ENCODE measurements at places on chromosomes 6 and 20.
A peak's percentile ranks its signal among the peaks of the same experiment; 100 is the strongest.

DNA sequence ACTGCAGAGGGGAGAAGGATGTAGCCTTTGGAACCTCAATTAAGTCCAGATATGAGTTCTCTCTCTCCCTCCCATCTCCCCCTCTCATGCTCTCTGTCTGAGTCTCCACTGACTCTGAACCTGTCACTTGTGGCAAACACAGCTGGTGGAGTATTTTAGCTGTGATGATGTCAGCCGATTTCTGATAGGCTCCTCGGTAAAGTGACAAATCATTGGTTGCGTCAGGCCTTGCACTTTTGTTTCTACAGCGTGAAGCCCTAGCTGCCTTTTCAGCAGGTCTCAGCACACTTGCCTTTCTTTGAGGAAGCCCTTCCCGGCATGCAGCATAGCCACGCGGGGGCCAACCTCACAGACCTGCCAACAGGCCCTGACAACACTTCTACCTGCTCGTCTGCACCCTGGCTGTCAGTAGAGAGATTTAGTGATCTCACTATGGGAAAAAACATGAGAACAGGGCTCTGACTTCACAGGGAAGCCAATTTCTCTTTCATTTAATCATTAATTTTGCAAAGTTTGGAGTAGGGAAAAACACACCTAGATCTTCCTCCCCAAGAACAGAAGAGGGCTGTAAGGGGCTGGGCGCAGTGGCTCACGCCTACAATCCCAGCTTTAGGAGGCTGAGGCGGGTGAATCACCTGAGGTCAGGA is 84.4 kb downstream of the GMPR start:
- no peak for DNase-seq

DNA sequence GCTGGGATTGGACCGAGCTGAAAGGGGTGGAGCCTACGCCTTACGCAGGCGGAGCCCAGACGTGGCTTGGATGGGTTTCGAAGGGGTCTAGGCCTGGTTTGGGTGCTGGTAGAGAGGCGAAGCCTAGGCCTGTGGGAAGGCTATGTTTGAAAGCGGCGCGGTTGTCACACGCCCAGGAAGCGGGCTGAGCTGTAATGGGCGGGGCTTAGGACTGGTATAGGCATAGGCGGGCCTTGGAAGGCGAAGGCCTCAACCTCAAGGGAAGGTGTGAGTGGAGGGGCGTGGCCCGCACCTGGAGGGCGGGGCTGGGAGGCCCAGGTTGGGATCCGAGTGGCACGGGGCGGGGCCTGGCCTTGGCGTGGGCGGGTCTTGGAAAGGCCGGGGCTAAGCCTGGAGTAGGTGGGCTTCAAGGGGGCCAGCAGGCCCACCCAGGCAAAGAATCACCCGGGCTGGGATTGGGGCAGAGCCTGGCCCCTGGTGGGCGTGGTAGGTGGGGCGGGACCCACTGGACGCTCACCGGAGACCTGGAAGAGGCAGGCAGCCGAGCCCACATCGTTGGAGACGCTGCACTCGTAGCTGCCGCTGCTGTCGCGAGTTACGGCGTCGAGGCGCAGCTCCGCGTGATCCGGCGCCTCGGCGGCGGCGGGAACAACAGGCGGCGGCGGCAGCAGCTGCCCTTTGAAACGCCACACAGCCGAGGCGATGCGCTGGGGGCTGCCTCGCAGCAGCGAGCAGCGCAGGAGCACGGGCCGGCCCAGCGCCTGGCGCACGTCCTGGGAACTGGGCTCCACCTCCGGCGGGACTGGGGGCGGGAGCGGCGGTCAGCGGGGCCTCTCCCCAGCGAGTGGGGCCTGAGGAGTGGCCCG is 49.0 kb downstream of the MDGA1 start:
- peak; percentile 23 for DNase-seq

- DNase-seq = no peak
These were observed 177.6 kb upstream of the PHACTR1 start for GRCh38 chr6:12538881-12539357.

- no peak for DNase-seq
These were observed 61.4 kb upstream of the UFL1 start for GRCh38 chr6:96460052-96460700.

DNA sequence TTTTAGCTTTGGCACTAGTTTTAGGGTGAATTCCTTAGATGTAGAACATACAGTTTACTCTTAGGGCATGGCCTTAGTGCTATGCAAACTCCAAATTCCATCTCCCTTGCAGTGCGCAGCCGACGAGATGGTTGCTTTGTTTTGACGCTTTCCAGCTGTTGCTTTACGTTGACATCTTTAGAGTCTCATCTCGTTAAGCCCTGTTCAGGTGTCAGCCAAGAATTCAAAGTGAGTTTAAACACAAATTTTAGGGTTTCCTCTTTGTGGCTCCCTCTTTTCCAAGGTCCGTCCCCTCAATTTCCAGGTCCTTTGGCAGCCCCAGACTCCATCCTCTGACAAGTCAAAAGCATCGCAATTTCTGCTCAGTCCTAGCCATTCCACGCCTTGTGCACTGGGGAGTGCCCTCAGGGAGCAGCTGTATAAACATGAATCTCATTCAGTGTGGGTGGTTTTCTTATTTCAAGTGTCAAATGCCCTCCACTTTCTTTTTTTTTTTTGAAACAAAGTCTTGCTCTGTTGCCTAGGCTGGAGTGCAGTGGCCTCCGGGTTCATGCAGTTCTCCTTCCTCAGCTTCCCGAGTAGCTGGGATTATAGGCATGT is 14.1 kb upstream of the MAK start:
- no peak for DNase-seq

DNA sequence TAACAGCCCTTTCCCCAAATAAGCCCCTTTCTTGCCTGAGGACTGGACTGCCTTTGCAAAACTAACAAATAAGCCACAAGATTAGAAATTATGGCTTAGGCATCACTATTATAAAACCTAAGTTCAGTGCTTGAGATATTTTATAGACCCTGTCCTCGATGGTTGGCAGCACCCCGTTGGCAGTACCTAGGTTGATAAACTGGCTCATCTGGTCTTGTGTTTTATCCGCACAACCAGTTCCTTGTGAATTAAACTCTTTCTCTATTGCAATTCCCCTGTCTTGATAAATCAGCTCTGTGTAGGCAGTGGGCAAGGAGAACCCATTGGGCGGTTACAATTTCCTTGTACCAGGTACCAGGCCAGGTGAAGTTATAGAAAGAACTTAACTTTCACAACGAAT is 6.6 kb downstream of the LRP11 start:
- no peak for DNase-seq

DNA sequence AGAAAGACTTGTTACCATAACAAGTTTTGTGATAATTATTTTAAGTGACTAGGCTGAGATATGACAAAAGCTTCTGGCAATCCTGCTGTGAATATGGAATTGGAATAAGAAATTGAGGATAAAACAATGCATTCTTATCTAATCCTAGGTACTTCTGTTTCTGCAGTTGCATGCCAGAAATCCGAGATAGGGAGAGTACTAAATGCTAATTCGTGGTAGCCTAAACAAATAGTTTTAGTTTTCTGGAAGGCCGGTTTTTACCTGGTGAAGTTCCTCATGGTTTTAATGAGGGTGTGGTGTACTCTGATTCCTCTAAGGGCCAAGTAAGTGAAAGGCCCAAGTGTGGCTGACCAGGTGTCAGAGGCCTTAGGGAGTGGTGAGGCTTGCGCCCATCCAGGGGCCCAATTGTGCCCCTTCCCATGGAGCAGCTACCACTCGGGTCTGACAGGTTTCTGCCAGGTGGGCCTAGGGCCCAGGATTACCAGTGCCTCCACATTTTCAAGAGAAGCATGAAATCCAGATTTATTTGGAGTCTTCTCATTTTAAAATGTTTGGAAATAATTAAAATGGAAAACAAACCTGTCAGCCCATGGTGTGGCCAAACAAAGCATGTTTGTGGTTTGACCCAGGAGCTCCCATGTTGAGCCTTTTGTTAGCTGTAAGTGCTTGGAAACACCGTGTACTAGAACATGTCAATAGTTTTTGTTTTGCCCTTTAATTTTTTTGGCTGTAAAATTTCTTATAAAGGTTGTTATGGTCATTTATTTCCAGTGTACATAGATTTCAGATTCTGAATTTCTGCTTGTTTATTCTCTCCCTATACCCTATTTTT is 6.6 kb downstream of the PLCB4 start:
- no peak for DNase-seq

DNA sequence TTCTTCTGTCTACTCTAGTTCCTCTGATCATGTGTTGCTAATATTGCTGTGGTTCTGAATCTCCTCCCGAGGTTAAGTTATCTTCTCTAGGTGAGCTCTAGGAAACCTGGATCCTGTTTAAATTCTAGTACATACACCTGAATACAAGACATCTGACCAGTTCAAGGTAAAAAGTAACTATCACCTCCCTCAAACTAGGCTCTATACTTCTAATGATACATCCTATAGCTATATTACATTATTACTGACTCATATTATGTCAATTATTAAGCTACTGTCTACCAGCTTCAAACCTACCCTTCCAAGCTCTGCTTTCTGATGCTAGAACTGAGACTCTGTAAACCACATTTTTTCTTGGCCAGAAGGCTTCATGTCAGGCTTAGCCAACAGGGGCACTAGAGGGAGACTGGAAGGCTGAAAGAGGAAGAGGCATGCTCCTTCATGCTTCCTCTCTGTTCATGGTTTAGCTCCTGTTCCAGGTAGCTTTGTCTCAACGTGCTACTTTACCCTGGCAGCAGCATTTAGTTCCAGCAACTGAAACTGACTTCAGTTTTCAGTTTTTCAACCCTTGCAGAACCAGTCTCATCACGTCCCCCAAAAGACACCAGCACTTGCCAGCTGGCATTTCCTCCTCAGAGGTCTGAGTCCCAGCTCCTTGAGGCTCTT is 148.4 kb upstream of the TOP1 start:
- no peak for DNase-seq

DNA sequence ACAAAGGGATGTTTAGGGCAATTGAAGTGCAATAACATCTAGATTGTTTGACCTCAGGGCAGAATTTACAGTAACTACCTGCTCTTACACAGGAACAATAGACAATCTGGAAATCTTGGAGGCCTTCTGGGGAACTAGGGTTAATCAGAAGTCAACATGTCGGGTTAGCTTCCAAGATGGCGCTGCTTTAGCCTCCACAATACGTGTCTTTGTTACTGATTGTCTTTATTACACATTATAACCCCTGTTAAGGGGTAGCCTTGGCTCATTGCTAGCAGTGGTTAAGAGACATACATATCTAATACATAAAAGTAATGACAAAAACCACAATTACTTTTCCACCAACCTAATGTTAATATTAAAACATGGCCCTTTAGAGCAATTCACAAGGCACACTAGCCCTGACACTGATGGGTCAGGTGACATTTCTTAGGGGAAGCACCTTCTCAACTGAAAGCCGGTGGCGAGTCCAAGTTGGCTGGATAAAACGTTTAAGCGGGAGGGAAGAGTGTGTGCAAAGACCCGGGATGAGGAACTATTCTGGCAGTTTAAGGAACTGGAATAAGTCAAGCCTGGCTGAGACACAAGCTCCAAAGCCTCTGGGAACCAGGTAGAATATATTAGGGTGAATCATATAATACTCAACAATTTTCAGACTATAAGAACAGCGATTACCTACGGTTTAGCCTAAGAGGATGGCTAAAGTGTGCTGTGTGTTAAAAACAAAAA is 236.9 kb downstream of the BCAS1 start:
- DNase-seq = no peak

DNA sequence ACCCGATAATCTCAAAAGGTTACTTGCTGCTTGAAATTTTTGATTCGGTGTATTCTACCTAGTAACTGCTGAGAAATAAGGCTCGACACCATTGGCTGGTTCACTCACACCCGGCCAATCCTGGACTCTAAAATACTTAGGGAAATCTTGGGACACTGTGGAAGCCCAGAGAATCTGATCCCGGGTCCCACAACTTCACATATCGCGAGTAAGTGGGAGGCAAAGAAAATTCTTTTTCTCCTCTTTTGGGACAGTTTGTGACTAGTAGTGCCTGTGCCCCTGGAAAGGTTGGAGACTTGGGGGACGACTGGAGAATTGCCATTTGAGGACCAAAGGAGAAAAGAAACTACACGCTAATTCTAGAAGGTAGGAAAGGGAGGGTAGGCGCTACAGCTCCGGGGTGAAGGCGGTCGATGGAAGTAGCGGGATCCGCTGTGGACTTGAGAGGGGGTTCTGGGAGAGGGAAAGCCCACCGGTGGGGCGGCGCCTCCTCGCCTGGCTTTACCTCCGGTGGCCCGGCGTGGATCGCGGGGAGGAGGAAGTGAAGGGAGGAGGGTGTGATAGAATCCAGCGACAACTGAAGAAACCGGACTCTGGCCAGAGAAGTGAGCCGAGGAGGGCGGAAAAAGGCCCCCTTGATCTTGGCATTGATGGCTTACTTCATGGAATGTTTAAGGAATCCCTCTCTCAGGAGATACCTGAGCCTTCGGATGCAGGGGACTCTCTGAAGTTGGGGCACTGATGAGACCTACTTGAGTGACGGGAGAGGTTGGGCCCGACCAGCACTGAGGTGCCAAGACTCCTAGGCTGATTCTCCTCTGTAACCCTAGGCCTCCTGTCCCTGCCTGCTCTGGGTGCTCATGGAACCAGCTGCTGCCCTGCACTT is 18.8 kb upstream of the BTN3A3 start:
- peak; percentile 79 for DNase-seq

- no peak for DNase-seq
These were observed 152.0 kb downstream of the GRM4 start for GRCh38 chr6:33993653-33994471.

DNA sequence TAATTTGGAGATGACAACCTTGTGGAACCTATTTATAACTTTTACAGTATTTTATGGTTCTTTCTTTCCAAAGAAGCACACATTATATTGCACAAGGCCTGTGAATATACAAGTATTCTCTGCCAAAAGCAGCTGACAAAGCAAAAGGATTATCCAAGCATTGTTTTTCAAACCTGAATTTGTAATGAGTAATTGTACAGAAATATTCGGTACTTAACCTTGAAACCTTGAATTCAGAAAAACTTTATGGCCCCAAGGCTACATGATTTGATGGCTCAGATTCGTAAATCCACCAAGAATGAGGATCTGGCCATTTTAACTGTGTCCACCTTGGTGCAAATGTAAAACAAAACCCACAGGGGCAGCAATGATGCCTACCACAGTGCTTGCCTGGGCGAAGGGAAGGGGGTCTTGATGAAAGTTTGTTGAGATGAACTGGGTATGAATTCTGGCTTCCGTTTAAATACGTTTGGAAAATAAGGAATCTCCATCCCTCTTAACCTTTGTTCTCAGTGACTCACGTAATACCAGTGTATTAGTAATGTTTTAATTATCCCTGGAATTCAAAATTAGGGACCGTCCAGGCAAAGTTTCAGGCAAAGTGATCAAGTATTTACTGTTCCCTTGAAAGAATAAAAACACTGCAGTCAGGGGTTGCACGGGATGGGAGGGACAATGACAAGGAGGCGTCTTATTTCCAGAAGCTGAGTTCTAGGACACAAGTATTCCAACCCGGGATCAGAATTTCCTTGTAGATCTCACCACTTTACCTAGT is 2.7 kb upstream of the RBM24 start:
- no peak for DNase-seq

- DNase-seq = no peak
These were observed 86.7 kb upstream of the SYNDIG1 start for GRCh38 chr20:24382743-24383142.

DNA sequence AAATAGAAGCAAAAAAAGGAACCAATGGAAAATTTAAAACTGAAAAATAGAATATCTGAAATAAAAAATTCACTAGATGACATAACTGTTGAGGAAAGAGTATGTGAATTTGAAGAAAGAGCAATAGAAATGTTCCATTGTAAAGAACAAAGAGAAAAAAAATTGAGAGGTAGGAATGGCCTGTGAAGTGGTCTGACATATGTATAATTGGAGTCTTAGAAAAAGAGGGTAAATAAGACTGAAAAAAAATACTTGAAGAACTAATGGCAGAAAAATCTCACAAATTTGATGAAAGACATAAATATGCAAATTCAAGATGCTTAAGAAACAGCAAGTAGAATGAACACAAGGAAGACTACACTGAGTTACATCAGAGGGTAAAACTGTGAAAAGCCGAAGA is 93.4 kb downstream of the QKI start:
- no peak for DNase-seq

- no peak for DNase-seq
These were observed 19.0 kb upstream of the SERINC1 start for GRCh38 chr6:122490607-122491006.

Measured in neuronal stem cell (in vitro differentiated cells).